ENCODE measurements at places on chromosomes 7 and 10.

DNA sequence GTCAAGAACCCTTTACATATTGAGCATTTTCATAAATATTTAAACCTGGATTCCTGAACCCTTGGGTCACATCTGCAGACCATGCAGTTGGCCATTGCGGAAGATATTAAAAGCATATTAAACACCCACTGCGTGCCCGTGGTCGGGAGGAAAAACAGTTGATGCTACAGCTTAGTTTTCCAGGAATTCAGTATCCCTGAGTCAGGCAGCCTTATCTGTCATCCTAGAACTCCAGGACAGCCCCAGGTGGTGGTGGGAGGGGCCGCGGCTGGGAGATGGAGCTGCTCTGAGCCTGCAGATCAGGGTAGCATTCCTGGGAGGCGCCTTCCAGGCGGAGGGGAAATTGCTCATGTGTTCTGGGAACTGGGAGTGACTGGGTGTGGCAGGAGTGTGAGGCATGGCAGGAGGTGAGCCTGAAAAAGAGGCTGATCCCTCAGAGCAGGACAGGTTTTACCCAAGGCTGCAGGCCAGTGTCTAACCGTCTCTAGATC is 222.9 kb upstream of the SH2B2 start:
- DNase-seq = no peak

DNA sequence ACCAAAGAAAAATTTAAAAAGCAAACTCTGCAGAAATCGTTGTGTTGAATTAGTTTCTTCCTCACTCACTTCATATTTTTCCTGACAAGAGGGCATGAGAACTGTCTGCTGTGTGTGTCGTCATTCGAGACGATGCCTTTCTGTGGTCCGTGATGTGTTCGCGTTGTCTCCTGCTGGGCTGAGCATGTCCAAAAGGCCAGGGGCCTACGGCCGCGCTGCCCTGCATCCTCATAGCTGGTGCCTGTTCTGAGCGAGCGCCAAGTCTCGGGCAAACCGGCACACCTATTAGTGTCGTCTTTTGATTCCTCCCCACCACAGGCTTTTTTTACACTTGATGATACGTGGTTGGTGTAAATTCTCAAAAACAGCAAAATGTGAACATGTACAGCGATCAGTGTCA is 27.4 kb downstream of the WDR37 start:
- no peak for DNase-seq

DNA sequence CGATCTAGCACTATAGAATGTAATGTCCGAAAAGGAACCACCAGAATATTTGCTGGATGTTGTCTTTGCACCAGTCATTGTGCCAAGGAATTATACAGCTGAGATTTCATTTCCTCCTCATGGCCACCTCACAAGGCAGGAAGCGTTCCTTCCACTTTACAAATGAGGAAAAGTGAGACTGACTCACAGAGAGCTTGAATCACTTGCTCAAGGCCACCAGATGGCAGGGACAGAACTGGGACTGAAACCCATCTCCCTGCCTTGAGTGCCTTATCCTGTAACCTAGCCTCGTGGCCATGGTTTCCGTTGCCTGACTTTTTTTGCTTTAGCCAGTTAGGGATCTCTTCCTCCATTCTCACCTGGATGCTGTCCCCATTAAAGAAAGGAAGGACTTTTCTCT is 44.7 kb upstream of the PDZD8 start:
- DNase-seq = no peak

- no peak for DNase-seq
Observed at GRCh38 chr7:24436131-24436920, 136.9 kb upstream of the PALS2 start.

- DNase-seq = no peak
Observed at GRCh38 chr7:78476851-78477405, 678.4 kb downstream of the PHTF2 start.

GRCh38 chr7:2253525-2254244 is 11.7 kb downstream of the NUDT1 start:
- DNase-seq = no peak
